H7 (cell line): ENCODE measurements at places on chromosomes 3 and 15.

DNA sequence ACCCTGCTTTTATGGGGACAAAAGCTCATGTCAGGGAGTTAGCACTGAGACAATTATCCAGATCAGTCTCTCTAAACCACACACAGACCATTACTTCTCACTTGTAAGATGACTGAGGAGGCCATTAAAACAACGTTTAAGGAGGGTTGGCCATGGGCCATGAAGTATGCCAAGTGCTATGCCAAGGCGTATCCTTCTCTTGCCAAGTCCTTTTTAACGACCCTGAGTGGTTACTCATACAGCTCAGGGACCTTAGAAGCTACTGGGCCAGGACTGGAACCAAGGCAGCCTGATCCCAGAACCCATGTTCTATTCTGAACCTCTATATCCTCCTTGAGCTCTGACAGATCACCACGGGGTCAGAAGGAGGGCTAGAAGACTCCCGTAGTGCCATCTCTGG, 50.0 kb downstream of the NMNAT3 start:
- DNase-seq: no peak

- no peak for DNase-seq
These were observed 22.6 kb downstream of the TBL1XR1 start for GRCh38 chr3:177174607-177175170.

- DNase-seq: peak; percentile 80
These were observed 31.5 kb upstream of the LDHAL6B start for GRCh38 chr15:59174835-59175831.

DNA sequence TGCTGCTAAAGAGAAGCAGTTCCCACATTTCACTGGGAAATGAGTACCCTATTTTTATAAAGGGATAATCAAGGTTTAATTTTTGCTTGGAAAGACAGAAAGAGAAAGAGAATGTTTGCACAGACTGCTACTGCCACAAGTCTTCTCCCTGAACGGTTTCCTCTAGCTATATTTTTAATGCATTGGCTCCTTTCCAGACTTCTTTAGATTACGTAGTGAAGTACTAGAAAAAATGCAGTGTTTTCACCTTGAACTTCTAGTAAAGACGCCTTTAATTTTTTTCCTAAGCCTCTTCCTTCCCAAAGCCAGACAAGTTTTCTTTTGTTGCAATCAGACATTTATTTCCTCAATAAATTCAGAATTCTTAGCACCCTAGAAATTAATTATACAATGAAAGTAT, 248.3 kb upstream of the CCDC54 start:
- DNase-seq: no peak

DNA sequence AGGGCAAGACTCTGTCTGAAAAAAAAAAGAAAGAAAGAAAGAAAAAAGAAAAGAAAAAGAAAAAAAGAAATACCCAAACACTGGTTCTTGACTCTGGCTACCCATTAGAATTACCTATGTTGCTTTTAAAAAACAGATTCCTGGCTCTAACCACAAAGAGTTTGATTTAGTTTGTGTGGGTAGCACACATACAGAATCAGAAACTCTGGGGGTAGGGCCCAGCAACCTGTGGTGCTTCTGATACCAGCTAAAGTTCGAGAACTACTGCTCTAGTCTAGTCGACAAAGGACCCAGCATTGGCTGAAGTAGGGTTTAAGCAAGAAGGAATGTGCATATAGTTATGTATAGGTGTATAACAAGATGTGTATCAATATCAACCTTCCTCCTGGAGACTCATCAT, 392.7 kb downstream of the EFHB start:
- no peak for DNase-seq

- no peak for DNase-seq
These were observed 251.1 kb downstream of the PTPRG start for GRCh38 chr3:61812517-61812916.

DNA sequence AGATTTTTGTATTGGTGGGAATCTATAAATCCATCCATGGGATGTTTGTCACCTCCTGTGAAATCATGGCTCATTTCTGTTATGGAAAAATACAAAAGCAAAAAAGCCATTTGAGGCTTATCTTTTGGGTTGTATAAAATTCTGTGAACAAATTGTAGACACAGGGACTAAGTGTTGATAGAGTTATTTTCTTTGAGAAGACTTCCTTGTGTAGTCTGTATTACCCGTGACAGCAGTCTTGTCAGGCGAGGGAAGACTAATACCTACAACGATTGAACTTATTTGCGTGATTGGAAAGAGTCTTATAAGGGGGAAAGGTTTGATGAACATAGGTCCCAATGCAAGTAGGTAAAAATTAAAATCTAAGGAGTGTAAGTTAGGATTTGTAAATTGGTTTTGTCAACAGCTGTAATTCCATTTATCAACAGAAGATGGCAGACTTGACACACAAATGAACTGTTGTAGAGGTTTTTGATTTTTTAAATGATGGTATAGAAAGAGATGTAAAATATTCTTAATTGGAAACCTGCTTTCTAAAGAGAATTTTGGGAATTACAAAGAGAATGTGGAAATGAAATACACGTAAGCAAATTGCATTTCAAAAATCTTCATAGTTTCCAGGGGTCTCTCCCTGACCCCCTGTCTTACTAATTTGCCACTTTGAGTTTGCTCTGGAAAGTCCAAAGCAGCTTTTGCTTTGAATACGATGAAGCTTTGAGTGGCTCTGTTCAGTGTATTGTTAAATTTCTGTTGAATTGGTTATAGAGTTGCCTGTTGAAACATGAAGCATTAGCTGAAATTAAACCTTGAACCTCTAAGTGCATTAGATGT, 33.2 kb downstream of the SLC25A26 start:
- peak; percentile 15 for DNase-seq

DNA sequence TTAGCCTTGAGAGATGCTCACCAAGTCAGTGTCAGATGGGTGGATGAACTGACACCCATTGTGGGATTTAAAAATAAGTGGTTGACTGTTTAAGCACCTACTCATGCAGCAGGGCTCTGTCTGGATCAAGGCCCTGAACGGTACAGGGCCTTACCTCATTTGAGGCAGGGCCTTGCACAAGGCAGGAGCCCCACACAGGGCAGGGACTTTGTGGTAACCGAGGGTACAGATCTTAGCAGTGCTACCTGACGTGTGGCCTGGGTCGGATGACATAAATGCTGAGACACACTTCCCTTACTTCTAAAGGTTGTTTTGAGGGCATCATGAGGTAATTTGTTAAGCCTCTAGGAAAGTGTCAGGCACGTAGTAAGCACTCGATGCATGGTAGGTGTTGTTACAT, 59.5 kb upstream of the PLXNA1 start:
- DNase-seq: no peak

GRCh38 chr3:181056136-181056732, 66.7 kb upstream of the DNAJC19 start:
- no peak for DNase-seq

- no peak for DNase-seq
These were observed 54.7 kb downstream of the TP63 start for GRCh38 chr3:189685860-189686259.

DNA sequence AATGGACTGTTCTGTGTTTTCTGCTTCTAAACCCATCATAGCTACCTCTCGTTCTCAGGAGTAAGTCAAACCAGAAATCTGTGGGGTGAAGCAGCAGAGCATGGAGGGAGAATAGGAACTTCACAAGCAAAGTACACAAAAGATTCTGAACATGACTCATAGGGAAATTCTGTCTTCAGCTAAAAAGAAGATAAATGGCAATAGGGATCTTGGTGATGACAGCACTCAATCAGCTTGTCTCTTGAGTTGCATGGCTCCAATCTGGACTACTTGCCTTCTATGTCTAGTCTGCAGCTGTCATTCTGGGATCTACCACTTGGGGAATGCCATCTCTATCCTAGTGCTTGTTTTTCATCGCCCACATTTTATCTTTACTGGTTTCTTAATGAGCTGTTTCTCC, 13.5 kb upstream of the GRAMD1C start:
- peak; percentile 35 for DNase-seq

GRCh38 chr15:84552896-84553295, 47.9 kb upstream of the ZSCAN2 start:
- DNase-seq: no peak

- DNase-seq: no peak
These were observed 8.4 kb downstream of the DNAJA4 start for GRCh38 chr15:78272776-78273175.

DNA sequence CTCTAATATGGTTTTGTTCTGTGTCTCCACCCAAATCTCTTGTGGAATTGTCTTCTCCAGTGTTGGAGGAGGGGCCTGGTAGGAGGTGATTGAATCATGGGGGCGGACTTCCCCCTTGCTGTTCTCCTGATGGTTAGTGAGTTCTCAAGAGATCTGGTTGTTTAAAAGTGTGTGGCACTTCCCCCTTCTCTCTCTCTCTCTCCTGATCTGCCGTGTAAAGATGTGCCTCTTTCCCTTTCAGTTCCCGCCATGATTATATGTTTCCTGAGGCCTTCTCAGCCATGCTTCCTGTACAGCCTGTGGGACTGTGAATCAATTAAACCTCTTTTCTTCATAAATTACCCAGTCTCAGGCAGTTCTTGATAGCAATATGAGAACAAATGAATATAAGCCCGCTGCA, 33.1 kb downstream of the RETNLB start:
- no peak for DNase-seq

DNA sequence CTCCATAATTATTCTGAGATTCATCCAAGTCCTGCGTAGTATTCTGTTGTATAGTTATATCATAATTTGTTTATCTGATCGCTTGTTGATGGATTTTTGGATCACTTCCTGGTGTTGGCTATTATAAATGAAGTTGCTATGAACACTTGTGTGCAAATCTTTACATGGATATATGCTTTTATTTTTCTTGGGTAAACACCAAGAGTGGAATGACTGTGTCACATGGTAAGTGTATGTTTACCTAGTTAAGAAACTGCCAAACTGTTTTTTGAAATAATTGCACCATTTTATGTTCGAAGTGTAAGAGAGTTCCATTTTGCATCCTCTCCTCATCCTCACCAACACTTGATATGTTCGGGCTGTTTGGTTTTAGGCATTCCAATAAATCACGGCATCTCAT, 360.4 kb upstream of the FRG2C start:
- no peak for DNase-seq

- DNase-seq: no peak
These were observed 23.7 kb downstream of the SH3GL3 start for GRCh38 chr15:83470887-83471286.

DNA sequence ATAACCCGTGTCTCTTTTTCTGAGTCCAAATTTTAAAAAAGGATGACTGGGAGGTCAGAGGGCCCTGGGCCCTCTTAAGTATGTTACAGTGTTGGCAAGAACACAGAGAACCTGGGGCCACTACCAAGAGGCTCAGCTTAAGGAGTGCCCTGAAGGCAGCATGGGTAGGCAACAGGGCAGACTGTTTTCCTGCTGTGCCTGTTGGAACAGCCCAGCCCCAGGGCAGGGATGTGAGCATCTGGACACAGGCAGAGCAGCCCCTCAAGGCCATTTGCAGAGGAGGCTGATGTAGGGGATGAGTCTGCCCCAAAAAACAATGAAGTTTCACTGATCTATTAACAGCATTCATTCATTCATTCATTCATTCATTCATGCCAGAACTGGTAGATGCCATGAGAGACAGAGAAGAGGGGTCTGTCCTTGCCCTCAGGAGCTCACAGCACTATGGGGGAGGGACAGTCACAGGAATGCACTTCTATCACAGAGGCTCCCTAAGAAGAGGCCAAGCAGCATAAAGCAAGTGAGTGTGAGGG, 2.2 kb upstream of the LTF start:
- no peak for DNase-seq

- DNase-seq: peak; percentile 4
These were observed 39.6 kb downstream of the SEMA6D start for GRCh38 chr15:47756872-47757271.

DNA sequence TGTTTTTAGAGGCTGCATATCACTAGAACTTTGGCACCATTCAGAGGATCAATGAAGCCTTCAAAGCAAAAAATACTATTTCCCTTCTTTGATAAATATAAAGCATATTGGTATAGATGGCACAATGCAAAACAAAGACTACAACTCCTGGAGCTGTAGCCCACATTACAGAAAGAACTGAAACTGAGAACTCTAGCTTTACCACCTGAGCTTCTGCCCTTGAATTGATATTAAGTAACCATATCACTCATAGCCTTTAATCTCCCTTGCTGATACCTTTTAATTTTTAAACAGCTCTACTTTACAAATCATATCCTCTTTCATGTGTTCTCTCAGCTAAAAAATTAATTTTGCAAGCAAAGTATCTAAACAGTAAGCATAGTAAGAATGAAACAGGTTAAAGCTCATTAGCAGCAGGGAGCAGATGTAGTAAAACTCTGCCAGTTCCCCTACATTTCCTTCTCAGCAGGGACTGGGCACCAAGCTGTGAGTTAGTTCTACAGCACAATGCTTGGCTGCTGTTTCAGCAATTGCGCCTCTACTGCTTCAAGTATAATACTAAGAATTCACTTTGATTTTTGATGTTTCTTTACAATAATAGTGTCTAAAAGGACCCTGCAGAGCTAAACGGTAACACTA, 97.9 kb upstream of the NANOGP8 start:
- peak; percentile 54 for DNase-seq

GRCh38 chr3:37559461-37559860, 302.2 kb upstream of the CTDSPL start:
- DNase-seq: no peak

DNA sequence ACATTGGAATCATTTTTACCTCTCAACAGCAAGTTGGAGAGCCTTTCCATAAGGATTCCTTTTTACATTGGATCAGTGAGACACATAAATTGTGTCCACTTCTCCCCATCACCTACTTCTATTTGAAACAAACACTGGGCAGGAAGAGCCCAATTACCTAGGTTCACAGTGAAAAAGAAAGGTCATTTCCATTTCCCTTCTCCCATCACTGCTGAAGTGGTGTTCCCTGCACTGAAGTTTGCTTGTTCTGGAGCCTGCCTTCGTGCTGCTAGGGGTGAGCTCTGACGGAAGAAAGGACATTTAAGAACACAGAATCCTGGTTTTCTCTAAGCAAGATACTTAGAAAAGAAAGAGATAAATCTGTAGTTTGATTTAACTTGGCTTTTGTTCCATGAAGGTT, 123.8 kb upstream of the ZBTB20 start:
- DNase-seq: no peak

DNA sequence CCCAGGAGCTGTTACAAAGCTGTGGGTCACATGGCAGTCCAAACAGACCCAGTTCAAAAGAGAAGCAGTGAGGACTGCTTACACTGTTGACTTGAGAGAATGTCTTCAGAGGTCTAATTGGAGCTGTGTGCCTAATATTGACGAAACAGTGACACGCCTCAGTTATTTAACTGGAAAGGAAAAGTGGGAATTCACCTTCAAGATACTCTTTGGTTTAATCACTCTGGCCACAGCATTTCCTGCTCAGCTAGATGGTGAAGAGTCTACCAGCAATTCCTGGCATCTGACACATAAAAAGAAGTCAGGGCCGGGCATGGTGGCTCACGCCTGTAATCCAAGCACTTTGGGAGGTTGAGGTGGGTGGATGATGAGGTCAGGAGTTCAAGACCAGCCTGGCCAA, 326.4 kb downstream of the SV2B start:
- DNase-seq: no peak

- peak; percentile 90 for DNase-seq
These were observed 17.6 kb upstream of the EPHB3 start for GRCh38 chr3:184543843-184544512.

DNA sequence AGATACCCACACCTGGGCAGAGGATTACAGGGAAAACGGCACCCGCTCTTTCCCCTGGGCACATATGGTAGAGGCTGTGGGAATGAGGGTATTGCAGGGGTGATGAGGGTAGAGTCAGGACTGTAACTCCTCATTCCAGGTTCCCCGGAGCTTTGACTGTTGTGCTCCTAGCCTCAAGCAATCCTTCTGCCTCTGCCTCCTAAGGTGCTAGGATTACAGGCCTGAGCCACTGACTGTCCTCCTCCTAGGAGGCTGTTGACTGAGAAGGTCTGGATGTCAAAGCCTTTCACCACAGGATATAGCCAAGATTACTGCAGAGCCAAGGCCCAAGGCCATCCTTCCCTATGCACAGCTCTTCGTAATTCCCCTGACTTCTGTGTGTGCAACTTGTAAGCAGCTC, 1.1 kb upstream of the MPI start:
- no peak for DNase-seq
